ENCODE measurements at places on chromosomes 12 and 14. TPM values are rescaled to one million over a fixed set of nuclear protein-coding genes. Genes with fewer than 3 reads are reported as not detected.

The FSCB gene
- not detected for total RNA-seq

The RAD51AP1 gene
- 3.8 TPM for total RNA-seq

The RILPL2 gene
- total RNA-seq, result 3.1 TPM

DNA sequence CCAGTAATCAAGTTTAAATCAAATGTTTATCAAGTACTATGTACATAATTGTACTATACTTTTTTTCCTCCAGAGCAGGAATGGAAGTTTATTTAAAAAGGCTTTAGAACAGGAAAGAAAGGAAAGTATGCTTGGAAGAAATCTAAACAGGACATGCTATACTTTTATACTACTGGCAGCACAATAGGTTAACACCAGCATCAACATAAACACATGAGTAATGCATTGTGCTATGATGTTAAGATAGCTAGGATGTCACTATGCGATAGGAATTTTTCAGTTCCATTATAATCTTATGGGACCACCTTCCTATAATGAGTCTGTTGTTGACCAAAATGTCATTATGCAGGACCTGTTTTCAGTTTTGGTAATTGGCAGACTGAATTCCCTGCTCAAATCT lies 41.5 kb upstream of the ANKS1B start:
- peaks cover 3% of the 10 kb centered on the region for H3K36me3 ChIP-seq
- DNase-seq, result no peak
- H3K27ac ChIP-seq, result no peak overlapping the region
- no peak overlapping the region for H3K4me3 ChIP-seq
- H3K27me3 ChIP-seq, result no peaks in the 10 kb centered on the region
- H3K4me1 ChIP-seq, result no peaks in the 10 kb centered on the region

GRCh38 chr12:52817699-52818238 lies 3.9 kb upstream of the KRT4 start:
- no peaks in the 10 kb centered on the region for H3K36me3 ChIP-seq
- H3K4me1 ChIP-seq, result peaks cover 23% of the 10 kb centered on the region
- no peak overlapping the region for H3K27ac ChIP-seq

Measured in chondrocyte (in vitro differentiated cells).